ENCODE measurements at places on chromosomes 7 and 10.

GRCh38 chr7:7681936-7682329 is 36.5 kb downstream of the RPA3 start:
- DNase-seq: no peak

DNA sequence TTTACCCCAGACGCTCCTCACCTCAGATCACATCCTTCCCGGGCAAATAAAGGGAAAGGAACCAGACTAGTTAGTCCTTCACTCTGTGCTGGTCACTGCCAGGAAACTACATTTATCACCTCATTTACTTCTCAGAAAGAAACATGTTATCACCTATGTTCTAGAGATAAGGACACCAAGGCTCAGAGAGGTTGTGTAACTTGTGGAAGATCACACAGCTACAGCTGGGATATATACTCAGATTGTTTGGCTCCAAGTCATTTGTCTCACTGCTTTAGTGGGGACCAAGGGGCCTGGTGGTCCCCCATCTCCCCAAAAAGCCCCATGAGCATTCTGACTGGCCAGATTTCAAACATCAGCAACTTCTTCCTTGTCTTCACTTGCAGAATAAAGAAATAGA is 17.5 kb upstream of the BTBD16 start:
- DNase-seq: no peak

- DNase-seq: peak; percentile 71
Observed at GRCh38 chr7:93115796-93116195, 2.0 kb downstream of the SAMD9 start.

- DNase-seq: no peak
Observed at GRCh38 chr10:66629996-66630395, 295.8 kb upstream of the LRRTM3 start.

- DNase-seq: no peak
Observed at GRCh38 chr7:128078309-128078708, 47.1 kb upstream of the LRRC4 start.

DNA sequence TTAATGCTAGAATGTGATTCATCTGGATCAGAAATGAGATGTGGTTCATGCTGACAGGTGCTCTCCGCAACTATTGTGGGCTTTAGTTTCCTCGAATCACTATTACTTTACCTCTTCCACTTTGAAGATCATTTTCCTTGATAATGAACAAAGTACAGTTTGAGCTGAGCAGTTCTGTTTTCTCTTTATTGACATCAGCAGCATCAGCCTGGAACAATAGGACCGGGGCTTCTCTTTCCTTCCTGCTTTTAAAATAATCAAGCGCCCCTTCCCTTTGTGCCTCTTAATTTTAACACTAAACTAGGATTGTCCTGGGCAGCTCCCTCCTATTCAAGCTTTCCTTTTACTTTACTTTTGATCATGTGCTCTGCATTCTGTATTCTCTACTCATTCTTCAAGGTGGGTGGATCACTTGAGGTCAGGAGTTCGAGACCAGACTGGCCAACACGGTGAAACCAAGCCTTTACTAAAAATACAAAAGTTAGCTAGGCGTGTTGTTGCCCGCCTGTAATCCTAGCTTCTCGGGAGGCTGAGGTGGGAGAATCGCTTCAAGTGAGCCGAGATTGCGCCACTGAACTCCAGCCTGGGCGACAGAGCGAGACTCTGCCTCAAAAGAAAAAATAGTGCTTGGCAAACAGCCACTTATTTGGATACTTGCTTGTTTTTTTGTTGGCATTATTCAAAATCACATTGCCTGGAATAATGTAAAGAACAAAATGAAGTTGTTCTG is 67.0 kb upstream of the RHEB start:
- no peak for DNase-seq

GRCh38 chr7:1144269-1144771 is 15.7 kb downstream of the ZFAND2A start:
- no peak for DNase-seq

GRCh38 chr7:95441042-95441823 is 6.4 kb upstream of the PON2 start:
- DNase-seq: peak; percentile 29

GRCh38 chr10:30535677-30536076 is 93.9 kb downstream of the LYZL2 start:
- no peak for DNase-seq

DNA sequence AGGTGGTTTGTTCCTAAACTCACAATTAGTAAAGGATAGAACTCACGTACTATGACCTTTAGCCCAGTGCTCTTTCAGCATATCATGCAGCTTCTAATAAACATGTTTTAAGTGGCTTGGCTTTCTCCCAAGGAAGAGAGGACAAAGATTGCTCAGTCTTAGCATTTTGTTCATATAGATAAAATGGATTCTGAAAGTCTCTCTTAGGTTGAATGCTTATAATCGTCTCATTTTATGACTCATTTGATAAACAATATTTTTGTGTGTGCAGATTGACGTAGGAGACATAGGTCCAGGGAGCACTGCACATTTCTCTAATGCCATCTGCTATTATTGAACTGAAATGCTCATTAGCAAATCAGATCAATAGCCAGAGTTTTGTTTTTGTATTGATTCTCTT is 44.8 kb downstream of the GNAT3 start:
- no peak for DNase-seq

DNA sequence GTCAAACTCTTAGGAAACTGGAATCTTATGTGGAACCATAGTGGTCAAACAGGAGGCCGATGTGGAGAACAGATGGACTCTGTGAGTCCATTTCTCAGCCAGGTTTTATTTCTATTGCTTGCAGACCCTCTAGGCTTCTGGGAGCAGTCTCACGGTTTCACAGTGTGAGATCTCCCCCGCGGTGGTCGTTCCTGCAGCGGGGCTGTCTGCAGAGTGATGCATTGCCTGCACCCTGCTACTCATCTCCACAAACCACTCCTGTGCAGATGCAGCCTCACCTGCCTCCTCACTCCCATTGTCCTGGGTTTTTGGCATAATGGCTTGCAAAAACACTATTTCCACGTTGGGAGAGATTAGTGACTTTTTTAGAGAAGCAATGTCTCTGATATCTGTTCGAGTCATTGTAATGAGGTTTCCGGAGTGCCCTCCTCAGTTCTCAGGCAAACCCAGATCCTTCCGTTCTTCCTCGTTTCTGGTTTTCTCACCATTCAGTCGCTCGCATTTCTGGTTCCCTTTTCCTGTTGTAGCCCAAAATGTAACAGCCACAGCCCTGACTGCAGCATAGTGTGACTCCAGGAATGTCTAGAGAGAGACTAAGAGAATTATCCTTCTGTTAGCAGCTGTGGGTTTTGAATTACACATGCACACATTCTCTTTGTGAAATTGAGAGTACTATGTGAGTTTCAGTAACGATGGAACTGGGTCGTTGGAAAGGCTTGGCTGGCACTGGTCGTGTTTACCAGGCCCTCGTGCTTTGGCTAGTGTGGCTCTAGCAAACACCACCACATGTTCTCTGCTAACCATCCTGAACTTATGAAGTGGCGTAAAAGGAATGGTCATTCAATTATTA is 30.2 kb downstream of the ACADSB start:
- DNase-seq: no peak

GRCh38 chr7:96832092-96832662 is 122.5 kb upstream of the SEM1 start:
- no peak for DNase-seq

GRCh38 chr7:68958571-68958970 is 639.7 kb upstream of the AUTS2 start:
- no peak for DNase-seq

DNA sequence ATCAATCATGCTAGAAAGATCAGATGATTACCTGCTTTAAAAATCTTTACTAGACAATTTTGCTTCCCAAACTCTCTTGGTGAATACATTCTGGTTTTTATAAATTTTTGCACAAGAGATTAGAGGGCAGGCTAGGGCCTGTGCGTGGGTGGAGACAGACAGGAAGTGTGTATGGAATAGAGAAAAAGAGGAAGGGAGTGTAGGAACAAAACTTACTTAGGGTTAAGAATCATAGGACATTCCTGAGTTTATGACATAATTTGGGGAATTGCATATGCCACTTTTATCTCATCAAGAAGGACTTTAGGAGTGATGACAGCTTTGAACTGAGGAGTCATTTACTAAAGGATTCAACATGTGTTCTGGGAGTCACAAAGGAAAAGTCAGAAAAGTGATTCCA is 31.3 kb downstream of the LAMB1 start:
- DNase-seq: no peak

GRCh38 chr10:60718886-60719285 is 59.4 kb upstream of the CDK1 start:
- DNase-seq: no peak

DNA sequence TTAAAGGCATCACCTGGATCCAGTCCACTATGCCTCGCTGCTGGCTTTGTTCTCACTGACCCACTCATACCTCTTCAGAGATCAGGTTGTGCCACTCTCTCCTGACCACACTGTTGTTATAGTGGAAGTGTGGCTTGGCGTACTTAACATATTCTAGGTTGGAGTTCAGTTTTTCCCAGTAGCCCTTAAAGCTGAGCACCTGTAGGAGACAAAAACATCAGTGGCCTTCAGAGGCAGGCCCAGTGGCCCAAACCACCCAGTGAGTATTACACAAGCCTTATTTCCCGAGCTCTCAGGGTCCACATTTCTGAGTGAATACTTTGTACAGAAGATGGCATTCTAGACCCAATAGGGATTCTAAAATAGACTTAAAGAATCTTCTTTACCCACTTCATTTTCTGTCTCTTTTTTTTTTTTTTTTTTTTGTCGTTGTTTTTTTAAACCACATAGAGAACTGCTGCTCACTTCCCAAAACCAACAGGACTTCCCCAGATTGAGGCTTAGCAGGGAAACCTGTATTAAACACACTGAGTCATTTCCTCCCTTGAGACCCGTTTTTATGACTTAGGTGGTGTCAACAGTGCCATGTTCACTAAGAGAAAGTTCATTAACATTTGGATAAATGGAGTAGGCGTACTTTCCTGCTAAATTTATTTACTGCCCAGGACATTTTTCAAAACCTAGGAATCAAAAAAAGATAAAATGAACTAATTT is 85.8 kb downstream of the GSAP start:
- no peak for DNase-seq

GRCh38 chr7:16762177-16762576 is 8.6 kb downstream of the TSPAN13 start:
- DNase-seq: no peak

- no peak for DNase-seq
Observed at GRCh38 chr7:114450431-114450830, 35.8 kb downstream of the FOXP2 start.

DNA sequence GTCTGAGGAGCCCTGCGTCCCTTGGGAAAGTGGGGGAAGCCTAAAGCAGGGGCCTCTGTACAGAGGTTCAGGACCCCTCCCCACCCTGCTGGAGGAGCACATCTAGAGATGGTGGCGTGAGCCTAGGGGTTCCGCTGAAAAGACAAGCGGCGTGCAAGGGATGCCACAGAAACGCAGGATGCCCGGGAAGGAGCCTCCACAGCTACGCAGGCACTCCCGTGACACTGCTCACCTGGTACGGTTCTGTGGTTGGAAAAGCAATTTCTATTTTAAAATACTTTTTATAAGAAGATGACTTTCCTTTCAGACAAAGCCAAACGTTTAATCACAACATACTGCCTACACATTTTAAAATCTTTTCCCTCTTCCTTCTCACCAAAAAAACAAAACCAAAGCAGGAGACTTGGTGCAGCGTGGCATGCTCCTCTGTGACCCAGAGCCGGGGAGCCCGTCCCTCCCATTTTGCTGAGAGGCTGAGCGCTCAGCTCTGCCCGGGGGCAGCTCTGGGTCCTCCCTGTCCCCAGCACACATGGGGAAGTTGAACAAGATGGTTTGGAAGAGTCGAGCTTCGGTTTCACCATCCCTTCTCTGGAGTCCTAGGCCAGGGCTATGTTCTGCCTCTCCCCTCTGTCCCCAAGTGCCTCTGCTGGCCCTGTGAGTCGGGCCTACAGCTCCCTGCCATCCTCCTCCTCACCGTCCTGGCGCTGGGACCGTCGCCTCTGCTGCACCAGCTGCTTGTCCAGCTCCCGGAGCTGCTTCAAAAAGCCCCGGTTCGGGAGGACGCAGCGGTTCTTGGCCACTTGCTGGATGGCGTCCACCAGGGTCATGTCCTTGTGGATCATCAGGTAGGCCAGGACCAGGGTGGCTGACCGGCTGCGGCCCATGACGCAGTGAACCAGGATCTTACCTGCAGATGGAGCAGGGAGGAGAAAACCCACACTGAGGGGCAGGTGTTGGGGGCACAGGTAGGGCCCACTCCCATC is 74.0 kb upstream of the SAMD8 start:
- no peak for DNase-seq

DNA sequence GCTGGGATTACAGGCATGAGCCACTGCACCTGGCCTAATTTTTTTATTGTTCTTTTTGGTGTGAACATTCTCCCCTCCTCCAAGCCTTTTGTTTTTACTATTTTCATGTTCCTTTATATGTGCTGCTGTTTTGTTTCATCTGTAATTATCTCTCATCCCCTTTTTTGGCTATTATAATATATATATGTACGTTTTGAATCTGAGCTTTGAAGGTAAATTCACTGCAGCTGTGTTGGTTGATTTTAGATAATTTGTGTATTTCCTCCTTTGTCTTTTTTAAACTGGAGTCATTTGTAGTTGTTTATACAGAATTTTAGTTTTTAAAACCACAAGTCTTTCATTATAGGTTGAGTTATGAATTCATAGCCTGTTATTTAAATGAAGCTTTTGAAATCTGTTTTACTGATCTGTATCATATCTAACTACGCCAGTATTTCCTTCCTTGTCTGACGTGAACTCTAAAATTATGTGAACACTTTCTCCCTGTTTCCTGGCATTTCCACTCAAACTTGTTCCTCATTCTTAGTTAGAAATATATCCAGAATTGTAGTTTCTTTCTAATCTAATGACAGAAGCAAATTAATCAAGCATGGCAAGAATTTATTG is 54.9 kb downstream of the PTEN start:
- DNase-seq: no peak

- DNase-seq: no peak
Observed at GRCh38 chr10:114087255-114087654, 43.6 kb downstream of the ADRB1 start.

DNA sequence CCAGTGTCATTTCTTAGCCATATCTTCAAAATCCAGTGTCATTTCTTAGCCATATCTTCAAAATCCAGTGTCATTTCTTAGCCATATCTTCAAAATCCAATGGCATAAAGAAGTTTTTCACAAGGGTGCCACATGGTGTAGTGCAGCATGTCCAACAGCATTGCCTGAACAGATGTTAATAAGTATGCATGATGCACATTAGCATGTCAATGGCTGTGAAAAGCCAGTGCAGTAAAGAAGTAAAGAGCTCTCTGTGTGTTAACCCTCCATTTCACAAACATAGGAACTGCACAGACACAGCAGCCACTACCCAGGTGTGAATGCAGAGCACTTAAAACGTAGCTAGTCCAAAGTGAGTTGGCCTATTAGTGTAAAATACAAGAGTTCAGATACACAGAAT is 89.8 kb downstream of the GNAI1 start:
- no peak for DNase-seq

GRCh38 chr10:93299195-93299594 is 182.9 kb downstream of the MYOF start:
- DNase-seq: no peak

DNA sequence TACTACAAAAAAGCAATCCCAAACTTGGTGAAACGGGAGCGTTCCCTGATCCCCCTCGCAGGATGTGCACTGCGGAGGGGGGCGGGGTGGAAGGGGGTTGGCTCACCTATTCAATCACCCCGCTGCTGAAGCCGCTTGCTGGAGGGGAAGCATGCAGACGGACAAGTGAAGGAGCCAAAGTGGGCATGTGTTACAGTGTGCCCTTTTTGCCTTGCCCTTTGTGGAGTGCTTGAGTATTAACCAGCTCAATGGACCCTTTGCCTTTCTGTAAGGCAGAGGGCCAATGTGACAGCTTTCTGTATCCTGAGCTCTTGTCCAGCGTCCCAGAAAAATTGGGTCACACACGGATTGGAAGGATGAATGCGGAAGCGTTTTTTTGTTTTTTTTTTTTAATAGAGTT is 348.9 kb upstream of the NPSR1 start:
- DNase-seq: no peak

GRCh38 chr10:73887294-73888039 is 13.1 kb upstream of the CAMK2G start:
- DNase-seq: no peak
